ENCODE measurements at places on chromosomes 11 and 22.

- no peak for DNase-seq
These were observed 8.7 kb downstream of the MMP26 start for GRCh38 chr11:4713241-4713640.

DNA sequence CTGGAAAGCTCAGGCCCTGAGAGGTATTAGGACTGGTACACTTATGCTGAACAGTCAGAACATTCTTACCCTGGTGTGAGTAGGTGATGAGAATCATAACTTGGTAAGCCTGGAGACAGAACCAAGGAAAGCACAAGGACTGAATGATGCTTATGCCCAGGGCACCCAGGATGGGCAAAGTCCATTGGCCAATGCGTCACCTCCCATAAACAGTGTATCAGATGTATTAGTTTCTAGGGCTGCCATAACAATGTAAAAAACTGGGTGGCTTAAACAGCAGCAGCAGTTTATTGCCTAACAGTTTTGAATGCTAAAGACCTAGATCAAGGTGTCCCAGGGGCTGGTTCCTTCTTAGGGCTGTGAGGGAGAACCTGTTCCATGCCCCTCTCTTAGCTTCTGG, 107.0 kb downstream of the FAR1 start:
- DNase-seq, result no peak

DNA sequence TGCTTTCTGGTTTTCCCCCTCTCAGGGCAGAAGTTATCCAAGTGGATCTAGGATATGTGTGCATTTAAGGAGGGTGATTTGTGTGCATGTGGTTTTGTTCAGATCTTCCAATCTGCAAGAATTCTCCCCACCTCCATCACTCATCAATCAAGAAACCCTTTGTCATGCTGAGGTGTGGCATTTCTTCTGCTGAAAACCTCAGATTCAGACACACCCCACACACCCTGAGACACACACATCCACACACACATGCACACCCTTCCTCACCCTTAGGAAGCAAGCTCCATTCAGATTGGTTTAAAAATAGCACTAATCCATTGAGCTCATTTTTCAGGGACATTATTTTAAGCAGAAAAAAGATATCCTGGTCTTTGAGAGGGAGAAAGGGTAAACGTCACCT, 106.1 kb upstream of the HSD17B12 start:
- DNase-seq, result no peak

DNA sequence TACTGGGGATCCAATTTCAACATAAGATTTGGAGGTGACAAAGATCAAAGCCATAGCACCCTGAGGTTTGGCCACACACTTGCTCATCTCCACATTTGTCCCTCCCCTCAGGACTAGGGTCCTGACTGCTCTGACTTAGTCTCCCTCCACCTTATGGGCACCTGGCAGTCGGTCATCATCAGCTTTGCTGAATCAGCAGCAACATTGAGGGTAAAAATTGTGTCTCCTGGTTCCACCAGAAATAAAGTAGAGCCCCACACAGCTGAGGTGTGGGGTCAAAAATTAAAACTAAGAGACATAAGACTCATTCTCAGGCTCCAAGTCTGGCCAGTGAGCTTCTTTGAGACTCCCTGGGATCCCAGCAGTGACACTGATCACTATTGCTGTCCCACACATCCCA, 56.2 kb downstream of the GGTLC2 start:
- DNase-seq, result no peak

DNA sequence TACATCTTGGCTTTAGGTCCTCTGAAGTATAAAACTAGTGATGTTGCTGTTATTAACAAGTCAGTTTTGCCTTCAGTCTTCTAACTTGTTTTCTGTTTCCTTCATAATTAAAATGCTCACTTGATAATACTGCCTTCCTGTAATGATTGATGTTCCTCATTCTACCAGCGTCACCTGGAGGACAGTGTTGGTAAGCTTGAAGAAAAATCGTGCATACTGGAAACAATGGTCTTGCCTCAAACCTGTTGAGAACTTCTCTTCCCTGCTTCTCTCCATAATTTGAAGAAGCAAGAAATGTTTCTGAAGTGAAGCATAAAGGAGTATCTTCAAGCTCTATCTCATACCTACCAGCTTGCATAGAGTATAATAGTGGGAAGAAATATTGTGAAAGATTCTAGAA, 3.0 kb downstream of the YWHAH start:
- DNase-seq, result no peak

DNA sequence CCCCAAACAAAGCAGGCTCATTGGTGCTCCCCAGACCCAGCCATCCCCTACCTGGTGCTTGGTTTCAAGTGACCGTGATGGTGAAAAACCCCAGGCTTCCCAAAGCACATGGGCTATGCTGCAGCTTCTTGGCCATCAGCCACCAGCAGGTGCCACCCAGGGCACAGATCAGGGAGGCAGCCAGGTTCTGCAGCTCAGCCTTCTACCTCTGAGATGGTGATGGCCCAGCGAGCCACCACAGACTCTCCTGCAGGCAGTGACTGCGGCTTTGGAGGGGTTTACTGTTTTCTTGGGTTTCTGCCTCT, 70.0 kb upstream of the ALX4 start:
- DNase-seq, result no peak

DNA sequence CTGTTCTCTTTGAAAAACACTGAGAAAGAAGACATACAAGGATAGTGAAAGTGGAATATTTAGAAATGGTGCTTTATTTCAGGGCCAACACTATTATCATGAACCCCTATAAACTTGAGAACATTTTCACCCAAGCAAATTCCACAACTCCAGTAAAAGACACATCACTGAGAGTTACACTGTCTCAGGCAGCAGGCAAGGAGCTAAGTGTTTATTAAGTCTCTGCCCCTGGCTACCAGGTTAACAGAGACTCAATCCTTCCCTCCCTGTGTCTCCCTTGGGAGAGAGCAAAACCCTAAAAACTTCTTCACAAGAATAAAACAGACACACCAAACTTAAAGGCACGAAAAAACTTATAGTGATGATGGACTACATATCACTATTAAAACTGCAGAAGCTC, 18.5 kb downstream of the MPPED2 start:
- no peak for DNase-seq

GRCh38 chr22:32917577-32918354, 116.3 kb downstream of the TIMP3 start:
- DNase-seq, result no peak

GRCh38 chr11:134052988-134053945, 15.6 kb upstream of the JAM3 start:
- DNase-seq, result no peak

- no peak for DNase-seq
These were observed 684.0 kb downstream of the OPCML start for GRCh38 chr11:132848336-132848735.

DNA sequence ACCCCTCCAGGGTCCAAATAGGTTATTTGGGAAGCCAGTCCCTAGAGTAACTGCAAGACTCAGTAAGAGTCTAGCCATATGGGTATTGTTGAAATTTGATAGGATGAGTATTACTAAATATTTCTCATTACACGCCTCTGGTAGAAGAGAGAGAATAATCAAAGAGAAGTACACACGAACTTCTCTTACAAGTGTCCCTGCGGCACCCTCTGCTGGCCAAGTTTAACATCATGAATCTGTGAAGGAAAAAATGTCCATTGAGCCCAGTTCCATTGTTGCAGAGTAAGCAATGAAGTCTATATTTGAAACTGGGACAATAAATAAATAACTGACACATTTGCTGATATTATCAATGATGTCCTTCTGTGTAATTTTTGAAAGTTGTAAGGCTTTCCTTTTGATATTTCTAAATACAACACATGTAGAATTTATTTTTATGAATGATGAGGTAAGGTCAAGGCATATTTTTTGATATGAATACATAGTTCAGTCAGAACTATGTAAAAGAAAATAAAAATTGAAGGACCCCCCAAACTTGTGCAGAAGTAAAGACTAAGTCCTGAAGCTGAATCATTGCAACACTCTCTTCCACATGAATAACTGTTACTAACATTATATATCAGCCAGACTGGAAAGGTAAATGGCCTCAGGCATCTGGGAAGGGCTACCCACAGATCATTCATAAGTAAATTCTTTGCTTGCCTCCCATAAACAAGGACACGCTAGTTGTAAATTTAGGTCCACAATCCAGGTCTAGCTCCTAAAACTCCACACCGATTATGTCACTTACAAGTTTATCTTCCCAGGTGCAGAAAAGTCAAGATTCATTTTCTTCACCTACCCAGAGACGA, 10.0 kb downstream of the OR51L1 start:
- DNase-seq, result no peak
